Occipital lobe (tissue), 3 donors: ENCODE measurements at places on chromosomes 2 and 18. TPM values are rescaled to one million over a fixed set of nuclear protein-coding genes. Genes with fewer than 3 reads are reported as not detected.

Gene SLC30A3
- total RNA-seq: 0.47 TPM

Gene ANKRD30BL
- 27.9 TPM for total RNA-seq

Gene STK39
- 38.1 TPM for total RNA-seq

Gene NDUFV2
- 95.1 TPM for total RNA-seq

Gene HMSD
- total RNA-seq: 0.16 TPM
